ENCODE measurements at places on chromosomes 7 and 10. TPM values are rescaled to one million over a fixed set of nuclear protein-coding genes. Genes with fewer than 3 reads are reported as not detected.

- DNase-seq: no peak
These were observed 1.3 kb downstream of the PTPRZ1 start for GRCh38 chr7:121874298-121874697.

The ZP3 gene
- total RNA-seq: 0.20 TPM

DNA sequence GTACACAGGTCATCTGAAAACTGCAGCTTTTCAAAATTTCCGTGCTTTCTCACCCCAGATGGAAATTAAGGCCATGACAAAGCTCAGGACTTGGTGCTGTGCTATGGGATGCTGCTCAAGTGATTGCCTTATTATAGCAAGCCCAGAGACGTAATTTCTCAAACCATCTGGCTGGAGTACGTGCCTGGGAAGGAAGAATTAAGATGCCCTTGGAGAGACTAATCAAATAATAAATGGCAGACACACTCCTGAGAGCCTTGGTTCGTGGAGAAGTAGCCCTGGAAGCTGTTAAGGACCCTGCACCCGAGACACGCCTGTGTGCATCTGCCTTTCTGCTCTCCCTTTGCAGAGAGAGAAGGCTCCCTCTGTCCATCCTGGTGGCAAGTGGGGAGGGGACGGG, 38.3 kb upstream of the PRLHR start:
- no peak for DNase-seq

- DNase-seq: no peak
These were observed 79.2 kb downstream of the HGF start for GRCh38 chr7:81690688-81691087.

DNA sequence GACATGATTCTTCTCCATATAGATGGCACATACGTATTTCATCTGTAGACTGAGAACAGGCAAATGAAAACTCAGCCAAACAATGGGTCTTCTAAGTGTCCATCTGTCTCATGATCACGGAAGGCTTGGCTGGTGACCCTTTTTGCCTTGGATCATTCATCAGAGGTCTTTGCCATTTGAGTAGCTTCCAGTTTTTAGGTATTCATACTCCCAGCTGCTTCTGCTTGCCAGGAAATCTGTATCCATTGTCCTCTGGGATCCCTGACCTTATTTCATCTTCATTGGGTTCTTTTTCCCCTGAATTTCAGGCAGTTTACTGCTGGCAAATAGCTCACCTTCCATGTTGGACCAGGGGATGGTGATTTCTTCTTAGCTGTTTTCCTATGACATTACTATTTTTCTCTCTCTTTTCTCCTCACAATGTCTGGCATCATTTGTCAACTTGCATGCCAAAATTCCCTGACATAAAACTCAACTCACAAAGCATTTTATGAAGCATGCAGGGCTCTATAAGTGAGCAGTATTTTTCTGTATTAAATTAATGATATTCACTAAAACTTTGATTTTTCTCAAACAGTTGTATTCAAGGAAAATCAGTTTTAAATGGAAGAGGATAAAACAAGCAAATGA, 241.2 kb downstream of the DNAJB9 start:
- no peak for DNase-seq

The PRPS1L1 gene
- not detected for total RNA-seq

- no peak for DNase-seq
These were observed 49.0 kb upstream of the ARHGAP12 start for GRCh38 chr10:31977440-31978155.

DNA sequence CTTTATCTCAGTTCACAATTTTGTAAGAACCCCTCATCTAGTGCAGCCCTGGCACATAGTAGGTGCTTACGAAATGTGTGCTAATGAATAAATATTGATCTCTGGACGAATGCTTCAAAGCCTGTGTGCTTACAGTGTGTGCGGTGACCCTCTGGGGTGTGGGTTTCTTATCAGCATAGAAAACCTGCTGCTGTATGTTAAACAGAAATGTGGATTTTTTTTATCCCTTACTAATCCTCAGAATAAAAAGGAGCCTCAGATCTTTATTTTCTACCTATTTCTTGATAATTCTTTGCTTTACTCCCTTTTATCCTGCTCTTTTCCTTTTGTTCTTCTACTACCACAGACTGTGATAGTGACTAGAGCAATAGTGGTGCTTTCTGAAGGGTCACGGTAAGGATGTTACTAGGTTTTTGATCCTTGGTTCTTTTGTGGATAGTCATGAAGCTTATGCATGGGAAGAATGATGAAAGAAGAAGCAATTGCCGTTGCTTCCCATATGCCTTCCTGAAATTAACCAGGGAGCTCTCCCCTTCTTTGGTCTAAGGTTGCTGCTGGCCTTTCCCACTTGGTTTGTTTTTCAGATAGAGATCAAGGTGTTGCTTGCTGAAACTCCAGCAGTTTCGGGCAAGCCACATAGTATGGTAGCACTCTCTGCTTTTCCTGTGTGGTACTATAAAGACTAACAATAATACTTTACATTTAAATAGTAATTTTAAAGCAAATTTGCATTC, 44.7 kb downstream of the SPAG6 start:
- DNase-seq: no peak

- DNase-seq: no peak
These were observed 326.3 kb downstream of the CCSER2 start for GRCh38 chr10:84654671-84655070.

GRCh38 chr10:133358162-133358924, 524 bp upstream of the FUOM start:
- peak; percentile 88 for DNase-seq

The BAZ1B gene
- total RNA-seq: 21.5 TPM

DNA sequence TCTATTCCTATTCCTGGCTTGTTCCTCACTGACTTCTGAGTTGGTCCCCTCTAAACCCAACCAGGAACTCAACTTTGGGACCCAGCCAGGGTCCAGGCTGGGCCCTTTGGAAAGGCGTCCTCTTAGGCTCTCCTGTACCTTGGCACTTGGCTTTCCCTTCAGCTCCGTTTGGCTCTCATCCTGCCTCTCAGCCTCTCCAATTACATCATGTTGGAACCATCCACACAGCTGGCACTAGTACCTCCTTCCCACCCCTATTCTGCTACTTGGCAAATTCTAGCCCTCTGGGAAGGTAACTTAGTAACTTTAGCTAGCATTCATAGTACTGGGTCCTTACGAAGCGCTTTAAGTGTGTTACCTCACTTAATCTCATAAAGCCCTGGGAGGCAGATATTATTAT, 205.3 kb upstream of the HABP2 start:
- peak; percentile 64 for DNase-seq

DNA sequence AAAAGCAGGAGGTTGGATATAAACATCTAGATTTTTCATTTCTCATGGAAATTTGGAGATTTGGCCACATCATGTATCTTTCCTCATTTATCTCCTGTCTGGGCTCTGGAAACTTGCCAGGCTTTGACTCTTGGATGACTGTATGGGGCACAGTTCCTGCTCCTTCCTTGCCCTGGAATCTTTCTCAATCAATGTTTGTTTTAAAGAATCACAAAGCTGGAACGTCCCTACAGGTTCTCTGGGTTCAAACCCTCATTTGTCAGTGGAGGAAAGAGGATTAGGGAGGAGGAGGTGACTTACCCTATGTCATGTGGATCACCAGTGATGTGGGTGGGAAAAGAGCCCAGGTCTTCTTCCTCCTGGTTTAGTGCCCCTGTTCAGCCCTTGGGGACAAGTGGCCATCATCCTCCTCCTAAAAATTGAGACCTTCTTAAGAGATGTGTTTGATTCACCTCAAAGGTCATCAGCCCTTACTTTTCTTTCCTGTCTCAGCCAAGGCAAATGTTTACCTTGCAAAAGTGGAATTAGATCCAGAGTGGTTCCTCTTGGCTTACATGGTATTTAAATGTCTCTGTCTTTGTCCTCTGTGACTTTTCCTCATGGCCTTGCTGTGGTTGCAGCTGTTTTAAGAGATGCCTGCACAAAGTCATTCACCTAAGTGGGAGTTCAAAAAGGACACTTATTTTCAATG, 38.8 kb upstream of the PDZD8 start:
- DNase-seq: peak; percentile 70

DNA sequence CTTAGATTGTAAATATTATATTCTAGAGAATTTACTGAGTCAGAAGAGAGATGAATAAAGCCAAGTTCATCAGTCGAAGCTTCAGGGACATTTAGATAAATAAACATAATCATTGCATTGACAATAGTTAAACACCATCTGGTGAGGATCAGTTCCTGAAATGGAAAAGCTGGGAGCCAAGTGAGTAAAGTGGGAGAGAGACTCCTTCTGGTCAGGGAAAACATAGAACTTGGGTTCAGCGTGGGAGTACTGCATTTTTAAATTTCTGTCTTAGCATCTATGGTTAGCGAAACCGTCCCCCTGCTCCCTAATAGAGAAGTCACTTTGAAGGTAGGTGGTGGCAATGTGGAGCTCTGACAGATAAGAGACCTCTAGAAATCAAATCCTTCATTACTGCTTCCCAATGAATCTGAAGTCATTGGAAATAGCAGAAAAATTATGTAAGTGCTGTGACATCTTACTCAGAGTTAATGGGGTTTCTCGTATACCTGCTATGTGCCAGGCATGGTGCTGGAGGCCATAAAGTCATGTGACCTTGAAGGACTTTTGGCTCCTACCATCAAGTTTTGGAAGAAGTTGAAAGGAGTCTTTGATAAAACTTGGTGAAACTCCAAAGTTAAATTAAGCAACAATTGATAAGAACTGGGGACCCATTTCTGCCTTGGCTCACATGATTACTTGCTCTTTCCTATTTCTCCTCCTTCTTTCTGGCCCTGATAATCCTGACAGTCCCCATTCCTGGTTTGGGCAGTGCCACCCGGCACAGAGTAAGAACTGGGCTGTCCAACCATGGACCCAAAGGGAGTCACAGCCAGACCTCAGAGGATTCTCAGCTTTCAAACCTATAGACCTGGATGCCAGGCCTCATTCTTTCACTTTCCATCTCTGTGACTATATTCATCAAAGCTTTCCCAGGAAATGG, 211.2 kb downstream of the C7orf25 start:
- no peak for DNase-seq

The BMPR1A gene
- 12.6 TPM for total RNA-seq

DNA sequence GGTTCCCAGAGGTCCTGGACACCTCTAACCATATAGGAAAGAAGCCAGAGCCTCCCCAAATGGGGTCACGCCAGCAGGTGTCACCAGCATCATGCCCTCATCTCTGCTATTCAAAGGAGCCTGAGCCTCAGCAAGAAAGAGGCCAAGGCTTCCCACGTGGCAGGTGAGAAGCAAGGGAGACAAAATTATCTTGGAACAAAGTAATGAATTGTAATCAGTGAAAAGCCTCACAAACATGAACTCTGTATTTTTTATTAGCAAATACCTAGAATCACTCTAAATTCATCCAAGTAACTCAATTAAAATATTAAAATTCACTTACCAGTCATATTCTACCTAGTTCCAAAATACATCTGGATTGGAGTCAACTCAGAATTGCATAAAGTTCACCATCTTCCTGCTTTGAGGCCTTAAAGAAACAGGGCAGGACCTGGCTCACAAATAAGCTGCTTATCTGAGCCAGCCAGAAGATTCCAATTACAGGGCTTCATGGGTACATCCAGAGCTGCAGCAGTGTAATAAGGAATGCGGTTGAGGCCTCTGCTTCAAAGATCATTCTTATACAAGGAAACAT, 68.7 kb downstream of the SGMS1 start:
- DNase-seq: no peak

The PPP1R3C gene
- total RNA-seq: 136 TPM

DNA sequence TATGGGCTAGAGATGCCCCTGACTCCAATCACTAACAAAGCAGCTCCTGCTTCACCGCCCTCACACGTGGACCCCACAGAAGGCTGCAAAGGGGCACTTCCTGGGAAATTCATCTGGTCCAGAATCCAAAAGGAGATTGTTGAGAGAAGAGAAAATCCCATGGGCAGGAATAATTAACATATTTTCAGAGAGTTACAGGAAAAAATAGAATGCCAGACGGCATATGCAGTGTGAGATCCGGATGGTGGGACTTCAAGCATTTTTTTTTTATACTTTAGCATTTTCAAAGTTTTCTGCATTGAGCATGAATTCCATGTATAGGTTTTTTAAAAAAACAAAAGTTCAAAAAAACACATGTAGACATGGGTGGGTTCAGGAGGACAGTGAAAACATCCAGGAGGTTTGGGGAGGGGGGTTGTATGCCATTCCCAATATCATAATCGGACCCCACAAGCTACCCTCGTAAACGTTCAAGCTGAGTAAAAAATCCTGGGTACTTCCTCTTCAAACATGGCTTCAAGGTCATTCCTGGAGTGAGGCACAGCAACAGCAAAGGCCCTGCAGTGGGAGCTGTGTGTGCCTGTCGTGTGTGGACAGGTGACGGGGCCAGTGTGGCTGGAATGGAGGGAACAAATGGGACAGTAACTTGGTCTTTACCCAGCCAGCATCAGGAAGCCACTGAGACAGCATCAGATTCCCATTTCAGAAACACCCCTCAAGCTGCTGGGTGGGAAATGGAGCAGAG, 128.1 kb downstream of the SLIT1 start:
- DNase-seq: no peak

The TRIM50 gene
- not detected for total RNA-seq

The PRKG1 gene
- total RNA-seq: 1.2 TPM

The DNAJC2 gene
- 8.5 TPM for total RNA-seq

DNA sequence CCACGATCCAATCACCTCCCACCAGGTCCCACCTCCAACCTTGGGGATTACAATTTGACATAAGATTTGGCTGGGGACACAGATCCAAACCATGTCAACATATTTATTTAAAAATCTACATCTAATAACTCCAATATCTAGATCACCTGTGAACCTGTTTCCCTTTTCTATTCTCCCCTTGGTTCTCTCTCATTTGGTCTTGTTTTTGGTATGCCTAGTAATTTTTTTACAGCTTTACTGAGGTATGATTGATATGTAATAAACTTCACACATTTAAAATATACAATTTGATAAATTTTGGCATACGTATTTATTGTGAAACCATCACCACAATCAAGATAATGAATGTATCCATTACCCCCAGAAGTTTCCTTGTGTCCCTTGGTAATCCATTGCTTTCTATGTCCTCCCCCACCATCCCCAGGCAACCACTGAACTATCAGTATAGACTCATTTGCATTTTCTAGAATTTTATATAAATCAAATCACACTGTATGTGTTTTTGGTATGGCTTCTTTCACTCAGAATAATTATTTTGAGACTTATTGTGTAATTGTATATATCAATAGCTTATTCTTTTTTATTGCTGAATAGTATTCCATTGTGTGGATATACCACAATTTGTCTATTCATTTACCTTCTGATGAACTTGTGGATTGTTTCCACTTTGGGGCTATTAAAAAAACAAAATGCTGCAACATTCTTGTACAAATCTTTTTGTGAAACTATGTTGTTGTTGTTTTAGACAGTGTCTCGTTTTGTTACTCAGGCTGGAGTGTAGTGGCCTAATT, 45.2 kb upstream of the NUB1 start:
- DNase-seq: no peak

The ANKRD26 gene
- 3.5 TPM for total RNA-seq

DNA sequence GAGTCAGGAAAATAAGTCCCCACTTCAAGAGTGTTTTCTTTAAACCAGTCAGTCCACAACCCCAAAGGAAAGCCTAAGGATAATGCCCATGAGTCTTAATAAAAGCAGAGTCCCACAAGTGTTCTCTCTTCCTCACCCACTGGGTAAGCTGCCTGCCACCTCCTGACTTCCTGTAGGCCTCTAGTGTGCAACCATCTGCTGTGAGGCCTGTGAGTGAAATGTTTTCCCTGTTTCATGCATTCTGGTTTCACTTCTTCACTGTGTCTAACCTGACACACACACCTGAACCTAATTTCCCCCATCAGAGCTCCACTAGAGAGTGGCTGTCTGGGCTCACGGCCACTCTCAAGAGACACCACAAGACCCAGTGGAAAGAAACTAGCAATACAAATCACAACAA, 38.9 kb upstream of the GDF10 start:
- DNase-seq: no peak
